ENCODE measurements at places on chromosomes 3 and 15.

- no peak for DNase-seq
These were observed 307.1 kb downstream of the TLE3 start for GRCh38 chr15:69790632-69791031.

- no peak for DNase-seq
These were observed 107.5 kb upstream of the SLC2A2 start for GRCh38 chr3:171133796-171134569.

DNA sequence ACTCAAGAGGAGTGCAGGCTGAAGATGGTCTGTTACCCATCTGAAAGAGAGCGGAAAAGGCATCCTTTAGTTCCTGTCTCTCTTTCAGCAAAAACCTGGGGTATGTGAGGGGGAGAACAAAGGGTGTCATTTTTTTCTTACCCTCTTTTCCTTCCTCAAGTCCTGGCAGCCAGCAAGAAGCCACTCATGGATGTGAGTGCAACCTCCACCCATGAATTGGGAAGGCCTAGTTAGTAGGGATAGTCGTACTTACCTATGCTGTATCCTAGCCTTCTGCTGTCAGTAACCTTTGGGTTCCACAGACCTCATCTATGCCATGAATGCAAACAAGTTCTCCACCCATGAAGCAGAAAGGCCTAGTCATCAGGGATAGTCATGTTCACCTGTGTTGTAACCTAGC lies 472.8 kb downstream of the ZIC1 start:
- DNase-seq = no peak

DNA sequence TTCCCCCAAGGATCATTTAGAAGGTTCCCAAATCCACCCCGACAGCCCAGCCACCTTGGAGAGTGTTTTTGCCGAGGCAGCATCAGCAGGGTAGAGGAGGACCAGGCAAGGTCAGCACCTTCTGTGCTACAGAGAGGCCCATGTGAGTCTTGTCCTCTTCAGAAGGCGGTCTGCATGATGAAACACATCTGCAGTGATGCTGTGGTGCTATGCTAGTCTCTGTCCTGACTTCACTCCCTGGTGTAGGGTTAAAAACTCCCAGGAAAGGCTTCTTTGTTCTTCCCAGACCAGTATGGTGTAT lies 87.9 kb downstream of the ITPR1 start:
- DNase-seq = no peak

GRCh38 chr3:36663666-36664291 lies 100.6 kb downstream of the DCLK3 start:
- DNase-seq = no peak

DNA sequence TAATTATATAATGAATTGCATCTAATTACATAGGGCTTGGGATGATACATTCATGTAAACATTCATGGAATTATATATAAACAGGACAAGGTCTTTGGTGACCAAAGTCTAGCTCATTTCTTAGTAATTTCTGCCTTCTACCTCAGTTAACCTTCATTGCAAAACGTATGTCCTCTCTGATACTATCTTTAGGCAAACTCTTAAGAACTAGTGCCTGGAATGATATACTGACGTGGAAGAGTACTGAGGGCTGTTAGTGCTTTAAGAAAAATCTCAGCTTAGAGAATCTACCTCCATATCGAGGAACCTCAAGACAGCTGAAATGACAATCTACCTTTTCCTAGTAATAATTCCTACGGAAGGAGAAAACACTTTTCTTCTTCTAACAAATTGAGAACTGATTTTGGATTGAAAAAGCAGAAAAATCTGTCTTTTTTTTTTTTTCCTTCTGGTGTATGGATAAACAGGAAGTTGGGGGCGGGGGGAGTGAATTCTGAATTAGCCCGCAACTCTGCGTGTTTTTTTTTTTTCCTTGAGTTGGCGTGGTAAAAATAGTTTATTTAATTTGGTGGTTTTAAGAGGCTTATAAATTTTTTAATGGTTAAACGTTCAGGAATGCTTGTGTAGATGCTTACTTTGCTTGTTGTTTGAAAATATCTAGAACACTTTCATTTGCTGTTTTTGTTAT lies 43.2 kb downstream of the RARB start:
- DNase-seq = no peak

DNA sequence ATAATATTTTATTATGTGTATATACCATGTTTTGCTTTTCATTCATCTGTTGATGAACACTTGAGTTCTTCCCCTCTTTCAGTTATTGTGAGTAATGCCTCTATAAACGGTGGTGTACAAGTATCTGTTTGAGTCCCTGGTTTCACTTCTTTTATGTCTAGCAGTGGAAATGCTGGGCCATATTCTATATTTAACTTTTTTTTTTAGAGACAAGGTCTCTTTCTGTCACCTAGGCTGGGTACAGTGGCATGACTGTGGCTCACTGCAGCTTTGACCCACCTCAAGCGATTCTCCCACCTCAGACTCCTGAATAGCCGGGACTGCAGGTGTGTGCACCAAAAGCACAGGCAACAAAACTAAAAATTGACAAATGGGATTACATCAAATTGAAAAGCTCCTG lies 19.9 kb downstream of the GOLM2 start:
- peak; percentile 56 for DNase-seq

- no peak for DNase-seq
These were observed 63.4 kb downstream of the PPARG start for GRCh38 chr3:12352253-12352652.

DNA sequence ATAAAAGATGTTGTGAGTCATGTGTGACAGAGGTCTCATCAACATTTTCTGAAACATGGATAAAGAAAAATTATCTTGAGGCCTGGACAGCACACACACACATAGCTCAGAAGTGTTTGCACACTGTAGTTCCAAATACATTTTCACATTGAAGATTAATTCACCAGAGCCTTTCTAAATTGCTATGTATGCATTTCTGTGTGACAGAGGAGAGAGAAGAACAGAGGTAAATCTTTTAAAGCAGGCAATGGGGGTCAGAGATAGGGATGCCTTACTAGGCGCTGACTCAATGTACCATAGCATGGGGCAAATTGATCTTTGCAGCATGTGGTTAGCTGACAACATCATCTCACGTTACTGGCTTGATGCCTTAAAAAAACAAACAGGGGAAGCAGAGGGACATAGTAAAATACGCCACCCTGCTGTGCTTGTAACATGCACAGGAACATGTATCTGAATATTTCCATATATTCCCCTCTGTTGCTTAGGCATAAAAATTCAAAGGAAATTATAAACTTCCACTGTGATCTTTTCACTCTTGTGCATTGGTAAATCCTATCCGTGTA lies 7.7 kb downstream of the POU1F1 start:
- DNase-seq = no peak

DNA sequence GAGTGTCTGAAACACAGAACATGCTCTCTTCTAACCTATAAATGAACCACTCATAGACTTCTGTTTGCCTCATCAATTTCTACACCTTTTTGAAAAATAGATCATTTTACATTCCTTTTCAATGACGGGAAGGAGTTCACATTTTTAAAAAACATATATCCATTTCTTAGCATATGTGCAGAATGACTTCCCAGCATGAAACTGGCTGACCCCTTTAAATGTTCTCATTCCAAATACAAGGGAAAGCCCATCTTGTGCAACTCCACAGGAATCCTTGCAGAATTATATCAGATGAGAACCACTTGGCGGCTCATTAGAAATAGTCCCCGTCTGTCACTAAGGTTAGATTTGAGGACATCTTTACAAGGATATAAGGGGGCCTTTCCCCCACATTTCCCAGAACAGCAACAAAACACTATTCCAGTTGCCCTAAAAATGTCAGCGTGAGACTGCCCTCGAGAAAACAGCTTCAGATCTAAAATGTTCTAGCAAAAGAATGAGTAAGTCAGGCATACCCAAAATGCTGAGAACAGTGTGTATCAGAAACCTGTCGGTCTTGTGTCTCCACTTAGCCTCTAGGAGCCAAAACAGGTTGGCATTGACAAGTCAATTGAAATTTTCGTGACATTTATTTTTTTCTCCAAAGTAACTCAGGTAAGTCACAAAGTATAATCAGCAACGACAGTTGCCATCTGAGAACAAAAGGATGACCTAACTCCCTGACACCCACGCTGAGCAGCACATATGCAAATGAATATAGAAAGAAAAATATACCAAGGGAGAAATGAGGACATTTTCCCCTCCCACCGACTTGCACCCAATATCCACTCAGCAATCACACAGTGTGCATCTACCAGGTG lies 63.1 kb downstream of the FOXP1 start:
- no peak for DNase-seq

GRCh38 chr3:38003371-38003816 lies 12.8 kb downstream of the VILL start:
- peak; percentile 30 for DNase-seq

- no peak for DNase-seq
These were observed 219.4 kb downstream of the CDIN1 start for GRCh38 chr15:36798794-36799193.

GRCh38 chr15:83308671-83309070 lies 24.2 kb upstream of the BNC1 start:
- DNase-seq = no peak

Data from NAMALWA (cell line).